ENCODE measurements at places on chromosomes 5 and 9.

- no peak for DNase-seq
Measured at GRCh38 chr9:137446851-137447471, 5.8 kb upstream of the ENTPD8 start.

- no peak for DNase-seq
Measured at GRCh38 chr5:54024466-54024865, 285.9 kb downstream of the ARL15 start.

GRCh38 chr5:61667525-61668218 lies 335.6 kb downstream of the ZSWIM6 start:
- DNase-seq, result no peak

DNA sequence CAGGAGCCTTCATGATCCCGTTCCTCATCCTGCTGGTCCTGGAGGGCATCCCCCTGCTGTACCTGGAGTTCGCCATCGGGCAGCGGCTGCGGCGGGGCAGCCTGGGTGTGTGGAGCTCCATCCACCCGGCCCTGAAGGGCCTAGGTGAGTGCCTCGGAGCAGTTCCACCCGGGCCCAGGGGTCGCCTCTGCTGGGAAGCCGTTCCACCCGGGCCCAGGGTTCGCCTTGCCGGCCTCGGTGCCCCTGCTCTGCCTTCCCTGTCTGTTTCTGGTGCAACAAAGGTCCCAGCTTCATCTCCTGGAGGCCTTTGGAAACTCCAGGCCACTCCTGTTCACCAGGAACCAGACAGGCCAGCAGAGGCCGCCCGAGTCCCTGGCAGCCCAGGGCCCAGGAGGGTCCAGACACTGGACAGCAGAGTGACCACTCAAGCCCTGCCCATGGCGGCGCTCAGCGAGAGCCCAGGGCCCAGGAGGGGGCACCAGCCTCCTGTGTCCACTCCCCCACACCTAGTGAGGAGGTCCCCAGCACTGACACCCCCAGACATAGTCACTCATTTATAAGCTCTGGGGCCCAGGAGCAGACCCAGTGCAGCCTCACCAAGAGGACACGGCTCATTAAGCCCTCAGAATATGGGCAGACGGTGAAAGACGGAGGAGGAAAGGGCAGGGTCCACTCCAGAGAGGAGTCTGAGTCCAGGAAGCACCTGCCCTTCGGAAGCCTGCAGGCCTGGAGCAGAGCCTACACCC lies 7.5 kb downstream of the SLC6A19 start:
- no peak for DNase-seq
